ENCODE measurements at places on chromosomes 13 and 19. TPM values are rescaled to one million over a fixed set of nuclear protein-coding genes. Genes with fewer than 3 reads are reported as not detected.

The IGFL2 gene
- total RNA-seq, result not detected

The SPACA4 gene
- total RNA-seq, result not detected

The KANK3 gene
- total RNA-seq, result 0.11 TPM

The BSPH1 gene
- total RNA-seq, result not detected

DNA sequence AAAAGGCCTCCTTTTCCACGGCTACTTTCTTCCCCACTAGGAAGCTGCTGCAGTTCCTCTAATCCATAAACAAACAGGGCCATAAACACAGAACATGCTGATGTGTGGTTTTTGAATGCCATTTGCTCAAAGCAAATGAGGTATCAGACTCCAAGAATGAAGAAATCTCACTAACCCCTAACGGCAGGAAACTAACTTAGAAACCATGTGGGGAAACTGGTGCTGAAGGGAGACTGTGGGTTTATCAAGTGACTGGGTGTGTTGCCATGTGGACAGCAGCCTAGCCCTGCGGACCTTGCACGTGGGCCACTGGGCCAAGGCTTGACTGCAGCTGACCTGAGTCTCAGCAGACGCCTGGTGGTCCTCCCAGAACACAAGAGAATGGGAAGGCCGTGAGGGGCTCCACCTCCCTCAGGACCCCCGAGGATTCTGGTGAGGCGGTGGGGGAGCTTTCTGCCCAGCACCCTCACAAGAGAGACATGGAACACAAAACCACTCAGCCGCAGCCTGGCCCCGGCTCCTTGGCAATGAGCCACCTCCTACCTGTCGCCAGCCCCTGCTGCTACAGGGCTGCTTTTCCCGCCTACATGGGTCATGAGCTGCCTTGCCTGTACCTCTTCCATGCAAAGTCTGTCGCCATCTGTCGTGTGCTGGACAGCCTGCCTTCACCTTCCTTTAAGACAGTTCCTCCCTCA is 10.6 kb downstream of the SLC15A1 start:
- no peak for DNase-seq

DNA sequence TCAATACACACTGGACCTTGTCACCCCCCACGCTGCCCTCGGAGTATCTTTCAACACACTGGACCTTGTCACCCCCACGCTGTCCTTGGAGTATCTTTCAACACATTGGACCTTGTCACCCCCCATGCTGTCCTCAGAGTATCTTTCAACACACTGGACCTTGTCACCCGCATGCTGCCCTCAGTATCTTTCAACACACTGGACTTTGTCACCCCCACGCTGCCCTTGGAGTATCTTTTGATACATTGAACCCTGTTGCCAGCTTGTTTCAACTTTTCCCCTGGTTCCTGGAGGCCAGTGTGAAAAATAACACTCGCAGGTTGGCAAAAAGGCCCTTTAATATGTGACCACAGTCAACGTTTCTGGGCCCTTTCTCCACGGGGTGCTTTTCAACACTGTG is 247.8 kb downstream of the TEX29 start:
- no peak for DNase-seq

DNA sequence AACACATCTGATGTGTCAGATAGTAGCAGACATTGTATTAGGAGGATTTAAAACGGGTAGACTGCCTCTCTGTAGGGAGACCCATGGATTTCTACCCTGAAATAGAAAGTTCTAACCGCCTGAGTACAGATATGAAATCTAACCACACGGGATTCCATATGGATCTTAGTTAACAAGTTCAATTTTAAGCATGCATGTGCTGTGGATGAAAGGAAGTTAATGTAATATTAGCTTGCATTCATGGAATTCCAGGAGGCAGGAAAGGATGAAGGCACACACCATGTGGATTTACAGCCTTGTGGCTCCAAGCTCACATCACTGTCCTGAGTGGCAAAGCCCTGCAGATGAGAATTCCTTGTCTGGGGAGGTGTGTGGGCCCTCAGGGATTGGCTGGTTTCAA is 120.6 kb upstream of the IRS2 start:
- no peak for DNase-seq

DNA sequence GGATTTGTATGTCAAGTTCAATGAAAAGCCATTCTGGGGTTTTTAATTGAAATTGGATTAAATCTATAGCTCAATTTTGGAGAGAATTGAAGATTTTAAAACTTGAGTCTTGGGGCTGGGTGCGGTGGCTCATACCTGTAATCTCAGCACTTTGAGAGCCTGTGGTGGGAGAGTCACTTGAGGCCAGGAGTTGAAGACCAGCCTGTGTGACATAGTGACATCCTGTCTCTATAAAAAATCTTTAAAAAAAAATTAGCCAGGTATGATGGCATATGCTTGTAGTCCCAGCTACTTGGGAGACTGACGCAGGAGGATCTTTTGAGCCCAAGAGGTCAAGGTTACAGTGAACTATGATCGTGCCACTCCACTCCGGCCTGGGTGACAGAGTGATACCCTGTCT is 41.2 kb downstream of the VAV1 start:
- DNase-seq, result no peak

DNA sequence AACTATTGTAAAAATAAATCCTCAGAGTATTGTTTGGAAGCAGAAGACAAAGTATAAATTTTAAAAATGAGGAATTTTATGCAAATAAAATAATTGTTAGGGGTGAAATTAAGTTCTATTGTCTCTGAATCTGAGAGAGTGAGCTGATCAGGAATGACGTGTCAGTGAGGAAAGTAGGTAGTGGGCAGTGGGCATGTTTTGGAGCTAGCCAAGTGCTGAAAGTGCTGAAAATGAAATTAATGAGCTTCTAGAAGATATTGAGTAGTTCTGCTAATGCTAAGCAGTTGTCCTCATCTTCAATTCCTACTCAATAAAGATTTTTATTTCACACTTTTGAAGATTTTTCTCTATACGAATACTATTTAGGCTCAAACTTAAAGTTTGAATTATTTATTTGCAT is 1167.8 kb upstream of the PCDH20 start:
- DNase-seq, result no peak

GRCh38 chr13:30222254-30222653 is 85.1 kb downstream of the KATNAL1 start:
- no peak for DNase-seq

- peak; percentile 2 for DNase-seq
Observed at GRCh38 chr13:62625214-62625881, 1209.7 kb upstream of the PCDH20 start.

DNA sequence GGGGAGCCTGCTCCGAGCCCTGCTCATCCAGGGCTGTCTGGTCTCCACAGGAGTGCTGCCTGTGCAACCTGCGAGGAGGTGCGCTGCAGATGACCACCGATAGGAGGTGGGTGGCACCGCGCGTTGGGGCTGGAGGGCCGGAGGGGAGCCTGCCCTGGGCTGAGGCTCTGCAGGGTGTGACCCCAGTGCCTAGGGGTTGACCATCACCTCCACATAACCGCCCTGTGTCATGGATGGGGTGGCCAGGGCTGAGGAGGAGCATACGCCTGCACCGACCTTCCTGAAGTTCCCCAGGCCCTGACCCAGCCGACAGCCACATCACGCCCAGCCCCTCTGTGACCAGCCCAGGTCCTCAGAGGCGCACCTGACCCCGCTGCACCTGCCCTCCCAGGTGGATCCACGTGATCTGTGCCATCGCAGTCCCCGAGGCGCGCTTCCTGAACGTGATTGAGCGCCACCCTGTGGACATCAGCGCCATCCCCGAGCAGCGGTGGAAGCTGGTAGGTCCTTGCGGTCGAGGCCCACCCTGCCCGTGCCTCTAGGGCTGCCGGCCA is 168.7 kb downstream of the KDM4B start:
- DNase-seq, result no peak
